Transverse colon (tissue), 4 donors: ENCODE measurements at places on chromosomes 7 and 10.

GRCh38 chr7:77982926-77983550, 184.5 kb downstream of the PHTF2 start:
- DNase-seq, result no peak
- H3K27ac ChIP-seq, result no peak overlapping the region
- no peaks in the 10 kb centered on the region for H3K4me1 ChIP-seq

- DNase-seq, result peak; percentile 31
- H3K36me3 ChIP-seq, result no peaks in the 10 kb centered on the region
- H3K27me3 ChIP-seq, result peaks cover 6% of the 10 kb centered on the region
- H3K4me3 ChIP-seq, result no peak overlapping the region
- no peaks in the 10 kb centered on the region for H3K4me1 ChIP-seq
These were observed 14.7 kb upstream of the NXPH1 start for GRCh38 chr7:8418629-8419245.

GRCh38 chr10:75427951-75428350, 3.5 kb upstream of the LRMDA start:
- H3K27ac ChIP-seq, result no peak overlapping the region
- no peak overlapping the region for H3K4me3 ChIP-seq
- DNase-seq, result no peak
- H3K4me1 ChIP-seq, result peaks cover 34% of the 10 kb centered on the region

DNA sequence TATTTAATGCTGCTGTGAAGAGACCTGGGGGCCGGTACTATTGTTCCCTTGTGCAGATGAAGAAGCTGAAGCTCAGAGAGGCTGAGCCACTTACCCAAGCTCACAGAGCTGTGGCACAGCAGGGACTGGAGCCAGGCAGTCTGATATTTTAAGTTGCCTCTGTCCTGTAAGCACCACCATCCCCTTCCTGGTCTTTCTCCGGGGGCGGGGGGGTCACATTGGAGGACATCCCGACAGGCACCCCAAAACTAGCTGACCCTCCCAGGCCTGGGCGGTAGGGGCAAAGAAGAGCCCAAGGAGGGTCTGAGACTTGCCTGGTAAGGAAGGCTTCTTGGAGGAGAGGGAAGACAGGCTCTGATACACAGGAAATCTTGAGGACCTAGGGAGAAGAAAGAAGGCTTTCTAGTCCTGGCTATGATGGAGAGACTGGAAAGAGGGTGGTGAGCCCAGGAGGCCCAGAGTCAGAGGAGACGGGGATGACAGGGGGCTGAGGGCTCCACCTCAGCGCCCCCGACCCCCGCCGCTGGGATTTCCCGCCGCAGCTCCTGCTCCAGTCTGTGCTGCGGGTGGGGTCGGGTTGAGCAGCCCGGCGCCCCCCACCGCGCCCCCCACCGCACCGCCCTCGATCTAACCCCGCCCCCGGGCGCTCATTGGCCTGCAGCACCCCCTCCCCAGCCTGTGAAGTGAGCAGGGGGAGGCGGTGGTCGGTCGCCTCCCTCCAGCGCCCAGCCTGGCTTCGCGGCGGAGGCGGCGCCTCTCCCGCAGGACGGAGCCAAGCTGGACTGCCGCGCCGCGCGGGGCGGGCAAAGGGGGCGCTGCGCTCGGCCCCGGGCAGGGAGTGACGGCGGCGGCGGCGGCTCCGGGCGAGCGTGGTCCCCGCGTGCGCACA, at the start of gene ADCYAP1R1:
TSS of gene ADCYAP1R1 (plus strand) at position 711 of the 889 bp plus-strand sequence. CDS start 10,957 bp downstream, outside the sequence.
- H3K4me1 ChIP-seq, result no peaks in the 10 kb centered on the region
- peaks cover 52% of the 10 kb centered on the region for H3K27me3 ChIP-seq
- DNase-seq, result no peak
- peak within 1 kb of the TSS; percentile 7 for H3K27ac ChIP-seq

- no peaks in the 10 kb centered on the region for H3K36me3 ChIP-seq
- H3K4me1 ChIP-seq, result no peaks in the 10 kb centered on the region
- no peak overlapping the region for H3K27ac ChIP-seq
- no peak overlapping the region for H3K4me3 ChIP-seq
- no peak for DNase-seq
These were observed 43.3 kb upstream of the MTURN start for GRCh38 chr7:30091491-30091912.

GRCh38 chr7:16651396-16652239, 5.6 kb downstream of the BZW2 start:
- H3K27me3 ChIP-seq, result no peaks in the 10 kb centered on the region
- DNase-seq, result no peak
- H3K4me3 ChIP-seq, result no peak overlapping the region
- H3K27ac ChIP-seq, result no peak overlapping the region
- H3K4me1 ChIP-seq, result peaks cover 44% of the 10 kb centered on the region
